HuH-7.5 (cell line): ENCODE measurements at places on chromosomes 2 and 18.

- no peak for DNase-seq
These were observed 4.8 kb downstream of the GDF7 start for GRCh38 chr2:20671736-20672080.

GRCh38 chr2:239386001-239386670, 14.7 kb downstream of the HDAC4 start:
- no peak for DNase-seq

GRCh38 chr2:48380989-48381625, 148.8 kb upstream of the STON1 start:
- no peak for DNase-seq

DNA sequence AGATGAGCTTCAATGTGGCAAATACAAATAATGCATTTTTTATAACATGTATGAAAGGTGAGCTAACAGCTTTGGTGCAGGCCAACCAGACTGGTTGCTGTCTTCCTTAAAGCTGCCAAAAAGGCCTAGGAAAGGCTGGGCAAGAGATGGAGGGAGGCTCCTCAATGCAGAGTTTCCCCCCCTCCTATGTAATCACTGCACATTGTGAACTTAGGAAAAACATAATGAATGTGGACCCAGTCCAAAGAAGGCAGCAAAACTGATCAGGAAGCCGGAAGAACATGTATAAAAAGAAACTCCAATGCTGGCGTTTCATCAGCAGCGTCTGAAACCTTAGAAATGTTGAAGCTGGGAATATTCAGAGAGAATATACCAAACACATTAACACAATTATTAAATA, 84.2 kb upstream of the LYPD6 start:
- DNase-seq = no peak

DNA sequence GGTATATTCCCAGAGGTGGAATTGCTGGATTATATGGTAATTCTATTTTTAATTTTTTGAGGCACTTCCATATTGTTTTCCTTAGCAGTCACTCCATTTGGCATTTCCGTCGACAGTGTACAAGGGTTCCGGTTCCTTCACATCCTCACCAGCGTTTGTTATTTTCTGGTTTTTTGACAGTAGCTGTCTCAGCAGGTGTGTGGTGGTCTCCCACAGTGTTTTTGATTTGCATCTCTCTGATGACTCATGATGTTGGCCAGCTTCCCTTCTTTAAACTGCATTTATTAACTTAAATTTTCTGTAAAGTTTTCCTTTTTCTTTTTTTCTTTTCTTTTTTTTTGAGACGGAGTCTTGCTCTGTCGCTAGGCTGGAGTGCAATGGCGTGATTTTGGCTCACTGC, 19.7 kb downstream of the SH3BP4 start:
- DNase-seq = no peak

GRCh38 chr2:240762971-240763370, 57.0 kb downstream of the KIF1A start:
- no peak for DNase-seq

DNA sequence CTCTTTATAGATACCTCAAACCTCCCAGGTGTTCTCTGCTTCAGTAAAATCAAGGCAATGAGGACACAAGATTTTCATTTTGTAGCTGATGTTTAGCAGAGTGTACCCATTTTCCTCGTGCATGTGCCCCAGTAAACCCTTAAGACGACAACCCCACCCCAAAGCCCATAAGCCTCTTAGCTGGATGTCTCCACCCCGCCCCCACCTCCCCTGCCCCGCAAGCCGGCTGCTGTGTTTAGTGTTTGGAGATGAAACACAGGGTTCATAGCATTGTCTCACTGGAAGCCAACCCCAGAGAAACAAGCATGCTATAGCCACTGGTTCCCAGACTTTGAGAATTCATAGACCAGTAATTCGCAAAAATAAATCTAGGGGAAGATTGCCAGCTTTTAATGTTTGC, 5.8 kb upstream of the SAG start:
- no peak for DNase-seq

GRCh38 chr2:235827585-235827992, 333.7 kb downstream of the AGAP1 start:
- DNase-seq = no peak

GRCh38 chr2:222298311-222299150, at the start of gene PAX3:
TSS of gene PAX3 (minus strand) at chr2:222298998. CDS start at chr2:222298615, 383 bp downstream.
- no peak for DNase-seq
